ENCODE measurements at places on chromosomes 7 and 10. TPM values are rescaled to one million over a fixed set of nuclear protein-coding genes. Genes with fewer than 3 reads are reported as not detected.

Gene KLF14
- not detected for total RNA-seq

Gene DNAJC12
- total RNA-seq, result 3.9 TPM

Gene HSPA12A
- 0.77 TPM for total RNA-seq

Gene PRSS37
- not detected for total RNA-seq

Gene C10orf67
- not detected for total RNA-seq

Gene RBM20
- total RNA-seq, result 1.5 TPM

Gene SLC18A3
- not detected for total RNA-seq

Gene ADGRA1
- total RNA-seq, result not detected

Gene PRXL2A
- 101 TPM for total RNA-seq
